Epithelial cell of proximal tubule (primary cell): ENCODE measurements at places on chromosomes 16 and 17. TPM values are rescaled to one million over a fixed set of nuclear protein-coding genes. Genes with fewer than 3 reads are reported as not detected.

DNA sequence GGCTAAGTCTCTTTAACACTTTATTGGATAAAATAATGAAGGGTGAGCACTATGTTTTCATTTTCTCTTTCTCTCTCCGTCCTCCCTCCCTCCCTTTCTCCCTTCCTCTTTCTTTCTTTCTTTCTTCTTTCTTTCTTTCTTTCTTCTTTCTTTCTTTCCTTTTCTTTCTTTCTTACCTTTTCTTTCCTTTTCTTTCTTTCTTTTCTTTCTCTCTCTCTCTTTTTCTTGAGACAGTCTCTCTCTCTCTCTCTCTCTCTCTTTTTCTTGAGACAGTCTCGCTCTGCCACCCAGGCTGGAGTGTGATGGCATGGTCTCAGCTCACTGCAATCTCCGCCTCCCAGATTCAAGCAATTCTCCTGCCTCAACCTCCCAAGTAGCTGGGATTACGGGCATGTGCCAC, 21.5 kb upstream of the CDR2 start:
- no peak for DNase-seq

ACSM2A gene
- total RNA-seq, result 0.12 TPM in 1 of 2 replicates, not detected in the other

WSCD1 gene
- total RNA-seq, result 37.4 and 55.6 TPM in 2 replicates

DNA sequence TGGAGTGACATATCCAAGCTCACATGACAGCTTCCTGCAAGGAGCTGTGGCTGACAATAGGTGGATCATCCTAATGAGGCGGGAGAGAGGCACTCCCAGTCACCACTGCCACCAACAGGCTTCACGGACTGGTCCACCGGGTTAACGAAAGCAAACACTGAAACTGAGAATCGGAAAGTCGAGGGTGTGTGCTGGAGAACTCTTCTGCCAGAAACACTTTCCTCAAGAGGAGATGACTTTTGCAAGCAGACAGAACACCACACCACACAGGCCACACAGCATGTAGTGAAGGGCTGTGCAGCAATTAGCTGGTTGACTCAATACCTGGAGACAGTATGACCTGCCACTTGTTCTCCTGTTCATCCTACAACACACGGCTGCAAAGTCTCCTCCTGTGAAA, 53.0 kb upstream of the DNAJA2 start:
- DNase-seq, result no peak

MYH13 gene
- not detected in 2 replicates for total RNA-seq

GRCh38 chr17:61498042-61498994, 46.1 kb downstream of the TBX4 start:
- no peak for DNase-seq

GRCh38 chr16:55386534-55387296, 62.7 kb downstream of the IRX6 start:
- DNase-seq, result no peak

JPH3 gene
- 0.14 and 0.40 TPM in 2 replicates for total RNA-seq

DNA sequence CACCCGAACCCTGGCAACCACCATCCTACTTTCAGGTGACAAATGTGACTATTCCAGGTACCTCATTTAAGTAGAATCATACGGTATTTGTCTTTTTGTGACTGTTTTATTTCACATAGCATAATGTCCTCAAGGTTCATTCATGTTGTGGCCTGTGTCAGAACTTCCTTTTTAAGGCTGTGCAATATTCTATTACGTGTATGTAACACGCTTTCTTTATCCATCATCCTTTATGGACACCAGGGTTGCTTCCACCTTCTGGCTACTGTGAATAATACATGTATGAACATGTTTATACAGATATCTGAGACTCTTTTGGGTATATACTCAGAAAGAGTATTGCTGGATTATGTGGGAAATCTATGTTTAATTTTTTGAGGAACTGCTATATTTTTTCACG, 28.7 kb upstream of the RSL1D1 start:
- no peak for DNase-seq

DNA sequence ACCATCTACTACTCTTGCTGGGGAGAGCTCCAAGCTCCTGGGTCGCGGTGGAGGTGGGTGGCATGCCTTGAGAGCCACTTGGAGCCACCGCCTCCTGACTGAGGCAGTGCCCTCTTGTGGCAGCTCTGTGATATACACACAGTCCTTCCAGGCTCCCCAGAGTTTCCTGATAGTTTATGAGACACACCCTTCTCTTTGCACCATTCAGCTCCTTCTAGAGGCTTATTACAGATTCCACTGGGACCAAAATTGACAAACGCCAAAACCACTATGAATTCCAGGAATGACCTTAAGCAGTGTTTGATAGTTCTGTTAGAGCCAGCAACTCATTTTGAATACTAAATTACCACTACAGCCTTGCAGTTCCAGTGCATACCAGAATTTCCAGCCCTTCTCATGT, 170.1 kb upstream of the CDH13 start:
- no peak for DNase-seq

DNA sequence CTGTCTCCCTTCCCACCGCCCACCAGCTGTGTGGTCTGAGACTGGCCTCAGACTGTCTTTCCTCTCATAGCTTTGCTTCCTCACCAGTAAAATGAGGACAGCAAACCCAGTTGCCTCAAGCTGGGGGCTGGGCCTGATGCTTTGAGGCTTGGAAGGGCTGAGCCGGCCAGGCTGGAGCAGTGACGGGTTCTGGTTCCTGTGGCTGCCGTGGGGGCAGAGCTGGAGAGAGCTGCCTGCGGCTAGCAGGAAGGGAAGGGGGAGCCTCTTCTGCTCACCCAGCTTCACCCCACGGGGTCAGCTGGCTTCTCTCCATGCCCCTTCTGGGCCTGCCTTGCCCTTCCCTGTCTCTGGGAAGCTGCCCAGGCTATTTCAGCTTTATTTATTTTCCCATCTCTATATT, 23.7 kb downstream of the LASP1 start:
- no peak for DNase-seq

GRCh38 chr16:48950184-48950583, 331.5 kb downstream of the CBLN1 start:
- DNase-seq, result no peak

DNA sequence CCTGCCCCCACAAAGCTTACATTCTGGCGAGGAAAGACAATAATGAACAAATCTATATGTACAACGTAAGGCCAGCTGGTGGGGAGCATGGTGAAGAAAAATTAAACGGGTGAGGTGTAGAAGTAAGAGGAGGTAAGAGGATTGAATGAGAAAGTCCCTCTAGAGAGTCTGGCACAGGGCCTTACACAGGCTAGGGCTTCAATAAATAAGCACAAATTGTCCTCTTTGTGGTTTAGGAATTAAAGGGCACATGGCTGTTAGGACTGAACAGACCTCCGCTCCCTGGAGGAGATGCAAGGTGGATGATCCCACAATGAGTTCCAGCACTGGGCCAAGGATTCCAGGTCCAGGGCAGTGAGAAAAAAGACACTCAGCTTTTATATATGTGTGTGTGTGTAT, 43.1 kb upstream of the HAPSTR1 start:
- DNase-seq, result no peak

DNA sequence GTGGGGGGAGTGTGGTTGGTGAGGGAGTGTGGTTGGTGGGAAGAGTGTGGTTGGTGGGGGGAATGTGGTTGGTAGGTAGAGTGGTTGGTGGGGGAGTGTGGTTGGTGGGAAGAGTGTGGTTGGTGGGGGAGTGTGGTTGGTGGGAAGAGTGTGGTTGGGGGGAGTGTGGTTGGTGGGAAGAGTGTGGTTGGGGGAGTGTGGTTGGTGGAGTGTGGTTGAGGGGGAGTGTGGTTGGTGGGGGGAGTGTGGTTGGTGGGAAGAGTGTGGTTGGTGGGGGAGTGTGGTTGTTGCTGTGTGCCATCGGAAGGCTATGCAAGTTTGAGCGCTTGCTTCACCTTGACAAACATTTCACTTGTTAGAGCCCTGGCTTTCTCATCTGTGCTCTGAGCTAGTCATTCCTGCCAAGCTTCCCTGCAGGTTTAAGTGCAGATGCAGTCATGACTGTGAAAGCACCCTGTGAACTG, 20.1 kb downstream of the MINK1 start:
- no peak for DNase-seq

DNA sequence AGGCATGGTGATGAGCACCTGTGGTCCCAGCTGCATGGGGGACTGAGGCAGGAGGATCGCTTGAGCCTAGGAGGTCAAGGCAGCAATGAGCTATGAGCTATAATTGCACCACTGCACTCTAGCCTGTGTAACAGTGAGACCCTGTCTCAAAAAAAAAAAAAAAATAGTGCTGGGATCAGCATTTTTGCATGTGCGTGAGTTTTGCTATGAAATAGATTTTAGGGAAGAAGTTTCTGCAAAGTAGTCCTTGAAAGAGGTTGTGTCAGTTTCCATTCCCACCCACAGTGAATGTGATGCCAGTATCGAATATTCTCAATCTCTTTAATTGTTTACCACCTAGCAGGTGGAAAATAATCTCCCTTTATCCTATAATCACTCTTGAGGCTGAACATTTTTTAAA, 26.3 kb upstream of the ARHGAP17 start:
- no peak for DNase-seq
